ENCODE measurements at places on chromosomes 5 and 9. TPM values are rescaled to one million over a fixed set of nuclear protein-coding genes. Genes with fewer than 3 reads are reported as not detected.

SLC35A4 gene
- 44.0 TPM for total RNA-seq

PCDHA9 gene
- not detected for total RNA-seq

NMUR2 gene
- not detected for total RNA-seq

STKLD1 gene
- 2.7 TPM for total RNA-seq

LRRTM2 gene
- total RNA-seq: not detected

TERT gene
- total RNA-seq: 0.39 TPM

PCDHA10 gene
- total RNA-seq: not detected

IRX2 gene
- total RNA-seq: not detected

HMCN2 gene
- total RNA-seq: not detected

MFAP3 gene
- 27.1 TPM for total RNA-seq

UBQLN1 gene
- 101 TPM for total RNA-seq

ZNF462 gene
- total RNA-seq: not detected

CDKN2B gene
- total RNA-seq: 1.3 TPM

ADAMTSL1 gene
- total RNA-seq: not detected

IL9 gene
- total RNA-seq: not detected

C9orf153 gene
- total RNA-seq: 0.67 TPM

TYRP1 gene
- not detected for total RNA-seq

FAM221B gene
- total RNA-seq: not detected

BAAT gene
- not detected for total RNA-seq

CTXN3 gene
- not detected for total RNA-seq
